Placental epithelial cell (primary cell): ENCODE measurements at places on chromosomes 16 and 17. TPM values are rescaled to one million over a fixed set of nuclear protein-coding genes. Genes with fewer than 3 reads are reported as not detected.

Gene ATP2C2
- 0.39 TPM in 1 of 2 replicates, not detected in the other for total RNA-seq

Gene FBXO39
- total RNA-seq = not detected in 2 replicates

Gene CD300LB
- total RNA-seq = not detected in 2 replicates

Gene PLSCR3
- 51.8 and 64.1 TPM in 2 replicates for total RNA-seq

Gene MYL4
- 0.22 and 1.2 TPM in 2 replicates for total RNA-seq

Gene TK2
- 23.1 and 37.3 TPM in 2 replicates for total RNA-seq

Gene CBX2
- total RNA-seq = 1.6 and 3.0 TPM in 2 replicates
